ENCODE measurements at places on chromosomes 4 and X.

DNA sequence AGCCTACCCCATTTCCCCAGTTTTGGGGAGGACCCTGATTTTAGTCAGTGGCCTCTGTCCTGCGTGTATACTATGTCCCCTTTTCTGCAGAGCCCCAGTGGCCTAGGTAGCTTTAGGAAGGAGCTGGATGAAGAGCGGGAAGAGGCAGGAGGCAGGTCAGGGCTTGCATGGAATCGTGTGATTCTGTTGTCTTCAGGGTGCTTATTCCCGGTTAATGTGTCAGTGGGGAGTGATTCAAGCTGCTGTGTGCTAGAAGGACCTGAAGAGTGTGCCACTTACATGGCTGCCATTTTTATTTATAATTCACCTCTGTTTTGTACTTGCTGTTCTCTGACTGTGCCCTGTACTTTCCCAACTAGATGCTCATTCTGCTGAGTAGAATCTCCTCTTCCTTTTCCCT lies 127.3 kb upstream of the AMOT start:
- DNase-seq: no peak

GRCh38 chr4:118254368-118254767 lies 98.4 kb downstream of the PRSS12 start:
- DNase-seq: no peak

DNA sequence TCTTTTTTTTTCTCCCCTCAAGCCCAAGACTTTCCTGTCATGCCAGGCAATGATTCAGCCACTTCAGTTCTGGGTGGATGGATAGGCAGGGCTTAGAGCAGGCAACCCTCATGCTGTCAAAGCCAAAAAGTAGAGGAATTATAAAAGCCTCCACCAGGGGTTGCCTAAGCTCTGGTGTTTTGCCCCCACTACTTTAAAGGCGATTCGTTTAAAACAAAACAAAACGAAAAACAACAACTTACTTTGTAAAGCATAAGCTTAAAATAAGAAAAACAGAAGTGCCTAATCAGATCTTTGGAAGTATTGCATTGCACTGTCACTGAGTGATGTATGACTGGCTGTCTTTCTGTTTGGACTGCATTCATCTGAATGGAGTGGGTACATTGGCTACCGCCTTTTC lies 5.3 kb upstream of the IDS start:
- no peak for DNase-seq

DNA sequence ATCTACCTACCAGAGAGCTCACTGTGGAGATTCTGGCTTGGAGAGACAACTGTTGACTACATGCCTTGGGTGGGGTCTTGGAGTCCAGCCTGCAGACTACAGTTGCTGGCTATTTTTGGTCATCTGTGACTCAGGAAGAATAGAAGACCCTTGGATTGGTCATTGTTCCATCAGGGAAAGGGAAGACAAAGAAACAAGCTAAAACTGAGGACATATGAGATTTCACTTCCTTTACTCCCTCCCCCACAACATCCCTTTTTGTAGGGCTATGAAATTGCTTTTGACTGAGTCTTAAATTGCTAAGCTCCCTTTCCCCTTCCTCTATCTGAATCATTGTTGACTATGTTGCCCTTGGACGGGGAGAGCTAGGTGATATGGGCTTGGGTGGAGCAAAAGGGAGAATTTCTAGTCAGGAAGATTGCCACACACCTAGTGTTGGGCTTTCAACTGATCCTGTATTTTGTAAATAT lies 11.7 kb downstream of the MSN start:
- no peak for DNase-seq

DNA sequence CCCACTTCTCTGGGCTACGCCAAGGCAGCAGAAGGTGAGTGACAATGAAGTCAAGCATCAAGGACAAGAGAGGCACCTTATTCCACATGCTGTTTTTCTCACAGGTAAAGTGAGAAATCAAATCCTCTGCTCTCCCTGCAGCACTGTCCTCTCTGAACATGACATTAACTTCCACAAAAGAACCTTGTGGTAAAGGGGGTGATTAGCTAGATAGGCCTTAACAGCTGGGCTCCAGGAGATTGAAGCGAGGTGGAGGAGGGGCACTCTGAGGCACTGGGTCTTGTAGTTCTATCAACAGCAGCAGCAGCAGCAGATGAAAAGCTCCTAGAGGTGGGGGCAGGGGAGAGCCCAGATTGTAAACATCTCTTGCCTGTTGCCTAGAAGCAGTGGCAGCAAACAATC lies 96.8 kb upstream of the CXXC4 start:
- no peak for DNase-seq

DNA sequence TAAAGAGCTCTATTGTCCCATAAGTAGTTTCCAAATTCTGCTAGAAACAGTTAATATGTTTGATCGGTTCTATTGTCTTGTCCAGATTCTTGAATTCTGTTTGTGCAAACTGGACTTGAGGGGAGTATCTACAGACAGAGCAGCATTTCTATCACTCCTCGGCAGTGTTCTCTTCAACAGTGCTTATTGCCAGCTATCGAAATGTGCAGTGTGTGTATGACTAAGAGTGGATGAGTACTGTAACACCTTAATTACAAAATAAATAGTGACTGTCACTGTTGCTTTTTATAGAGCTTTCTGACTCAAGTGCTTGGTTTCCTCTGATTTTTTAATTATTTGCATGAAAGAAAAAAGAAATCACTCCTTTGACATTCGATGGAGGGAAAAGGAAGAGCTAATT lies 274.6 kb downstream of the RPA4 start:
- no peak for DNase-seq

Data from NCI-H524 treated with DMSO at 0.1 percent for 48 hours (cell line).